ENCODE measurements at places on chromosomes 16 and 17.

- DNase-seq: no peak
Observed at GRCh38 chr17:58279736-58280479, 827 bp downstream of the MPO start.

DNA sequence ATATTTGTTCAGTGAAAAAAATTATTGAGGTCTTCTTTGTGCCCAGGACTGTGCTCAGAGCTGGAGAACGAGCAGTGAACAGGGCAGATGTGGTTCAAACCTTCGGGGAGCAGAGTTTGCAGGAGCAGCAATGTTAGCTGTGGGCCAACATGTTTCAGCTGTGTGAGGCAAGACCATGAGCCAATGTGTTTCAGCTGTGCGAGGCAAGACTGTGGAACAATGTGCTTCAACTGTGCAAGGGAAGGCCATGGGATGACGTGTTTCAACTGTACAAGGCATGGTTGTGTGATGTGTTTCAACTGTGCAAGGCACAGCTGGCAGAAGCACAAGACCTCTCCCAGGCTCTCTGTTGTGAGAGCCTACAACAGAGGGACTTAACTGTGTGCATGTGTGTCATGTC, 35.2 kb upstream of the SDK2 start:
- no peak for DNase-seq

DNA sequence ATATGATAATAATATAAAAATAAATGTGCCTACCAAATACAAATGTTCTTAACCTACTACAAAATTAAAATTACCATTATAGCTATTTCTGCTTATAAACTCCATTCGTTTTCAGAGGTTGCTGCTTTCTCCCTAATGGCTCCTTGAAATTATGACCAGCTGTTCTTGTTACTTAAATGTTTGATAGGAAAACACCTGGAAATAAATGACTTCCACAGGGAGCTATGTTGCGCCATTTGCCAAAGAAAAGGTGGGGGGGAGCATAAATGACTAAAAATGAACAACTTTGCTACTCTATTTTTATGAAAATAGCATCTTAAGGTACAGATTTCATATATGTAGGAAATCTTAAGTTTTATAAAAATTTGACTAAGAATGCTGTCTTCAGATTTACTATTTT, 157.5 kb upstream of the MON1B start:
- no peak for DNase-seq

DNA sequence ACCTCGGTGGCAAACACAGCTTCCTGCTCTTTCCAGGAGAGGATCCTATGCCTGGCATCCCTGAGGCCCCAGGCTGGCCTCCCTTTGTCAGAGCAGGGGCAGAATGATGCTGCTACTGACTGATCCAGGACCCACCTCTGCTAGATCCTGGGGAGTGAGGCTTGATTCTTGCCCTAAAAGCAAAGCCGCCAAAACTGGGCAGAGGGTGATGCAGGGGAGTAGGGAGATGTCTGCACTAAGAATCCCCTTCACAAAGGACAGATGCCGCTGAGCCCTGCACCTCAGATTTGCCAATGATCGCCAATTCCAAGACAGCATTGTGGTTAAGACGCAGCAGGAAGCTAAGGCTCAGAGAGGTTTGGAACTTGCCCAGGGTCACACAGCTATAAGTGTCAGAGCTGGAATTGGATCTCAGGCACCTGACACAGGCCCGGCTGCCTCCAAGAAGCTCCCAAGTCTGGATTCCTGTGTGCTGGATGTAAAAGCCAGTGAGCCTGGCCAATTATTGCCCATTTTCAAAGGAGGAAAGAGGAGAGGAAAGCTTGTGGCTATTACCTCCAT, 60.7 kb upstream of the TNRC6C start:
- DNase-seq: no peak

- DNase-seq: no peak
Observed at GRCh38 chr17:76511668-76512365, 10.6 kb upstream of the RHBDF2 start.

All from head of caudate nucleus (tissue), 42 donors.